ENCODE measurements at places on chromosomes 3 and 15.

DNA sequence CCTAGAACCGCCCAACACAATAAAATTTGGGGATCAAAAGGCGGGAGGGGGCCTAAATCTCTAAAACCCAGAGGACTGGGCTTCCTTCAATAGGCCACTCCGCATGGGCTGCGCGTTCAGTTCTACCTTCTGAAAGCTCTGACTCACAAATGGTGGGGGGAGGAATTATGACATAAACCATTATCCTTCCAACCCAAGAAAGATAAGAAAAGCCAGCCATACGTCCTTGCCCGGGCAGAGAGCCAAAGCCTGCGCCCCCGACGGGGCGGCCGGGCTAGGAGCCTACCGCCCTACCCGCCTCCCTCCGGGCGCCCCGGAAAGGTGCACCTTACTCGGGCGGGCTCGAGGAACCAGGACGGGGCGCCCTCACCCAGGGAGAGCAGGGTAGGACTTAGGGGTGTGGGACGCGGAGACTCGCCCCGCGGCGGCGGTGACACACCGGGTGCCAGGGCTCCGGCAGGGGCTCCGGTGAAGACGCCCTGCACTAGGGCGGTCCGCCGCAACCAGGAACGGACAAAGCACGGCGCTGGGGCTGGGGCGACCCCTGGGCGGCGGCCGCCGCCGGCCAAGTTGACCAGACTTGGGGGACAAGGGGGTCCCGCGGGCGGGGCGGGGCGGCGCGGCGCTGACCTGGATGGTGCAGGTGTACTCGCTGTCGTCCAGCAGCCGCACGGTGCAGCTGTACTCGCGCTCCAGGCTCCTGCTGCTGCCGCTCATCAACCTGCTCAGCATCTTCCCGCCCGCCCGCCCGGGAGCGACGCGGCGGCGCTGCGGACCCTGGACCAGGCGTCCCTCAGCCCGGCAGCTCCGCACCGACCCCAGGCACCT is 534 bp downstream of the FRMD5 start:
- peak; percentile 45 for DNase-seq

GRCh38 chr3:10568549-10568948 is 63.2 kb upstream of the ATP2B2 start:
- no peak for DNase-seq

GRCh38 chr15:66498501-66499386 is 1.2 kb upstream of the SNAPC5 start:
- no peak for DNase-seq

- DNase-seq = no peak
Measured at GRCh38 chr3:42753757-42754156, 19.3 kb downstream of the CCDC13 start.

GRCh38 chr15:70355275-70355795 is 257.6 kb upstream of the TLE3 start:
- DNase-seq = no peak

GRCh38 chr3:112061152-112061551 is 25.0 kb upstream of the C3orf52 start:
- DNase-seq = no peak

DNA sequence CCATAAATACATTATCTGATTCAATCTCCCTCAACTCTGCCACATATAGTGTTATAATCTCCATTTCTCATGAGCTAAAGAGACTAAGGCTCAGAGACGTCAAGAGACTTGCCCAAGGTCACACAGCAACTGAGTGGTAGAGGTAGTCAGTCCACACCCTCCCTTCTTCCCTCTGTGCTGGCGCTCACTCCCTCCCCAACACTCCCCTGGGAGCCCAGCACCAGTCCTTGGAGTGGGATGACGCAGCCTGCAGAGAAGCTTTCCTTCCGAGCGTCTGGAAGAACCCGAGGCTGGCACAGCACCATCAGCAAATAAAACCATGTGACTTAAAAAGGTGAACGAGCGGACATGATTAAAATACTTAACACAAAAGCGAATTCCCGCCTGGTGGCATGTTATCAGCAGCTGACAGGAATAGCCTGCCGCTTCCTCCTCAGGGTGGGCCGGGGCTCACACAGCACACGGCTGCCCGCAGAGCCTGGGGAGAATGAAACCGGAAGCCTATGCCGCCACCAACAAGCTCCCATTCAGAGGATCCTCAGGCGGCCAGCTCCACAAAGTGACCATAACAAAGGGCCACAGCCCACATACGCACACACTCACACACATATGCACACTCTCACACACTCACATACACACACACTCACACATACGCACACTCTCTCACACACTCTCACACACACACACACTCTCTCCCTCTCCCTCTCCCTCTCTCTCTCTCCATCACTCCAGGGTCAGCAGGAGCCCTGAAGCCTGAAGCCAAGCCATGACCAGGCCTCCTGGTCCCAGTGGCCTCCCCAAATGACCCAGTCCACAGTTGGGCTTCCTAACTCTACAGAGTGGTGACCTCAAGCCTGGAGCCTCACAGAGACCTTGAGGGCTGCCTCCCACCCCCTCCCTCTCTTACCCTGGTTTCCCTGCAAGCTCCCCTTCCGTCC is 120.5 kb downstream of the XXYLT1 start:
- no peak for DNase-seq

DNA sequence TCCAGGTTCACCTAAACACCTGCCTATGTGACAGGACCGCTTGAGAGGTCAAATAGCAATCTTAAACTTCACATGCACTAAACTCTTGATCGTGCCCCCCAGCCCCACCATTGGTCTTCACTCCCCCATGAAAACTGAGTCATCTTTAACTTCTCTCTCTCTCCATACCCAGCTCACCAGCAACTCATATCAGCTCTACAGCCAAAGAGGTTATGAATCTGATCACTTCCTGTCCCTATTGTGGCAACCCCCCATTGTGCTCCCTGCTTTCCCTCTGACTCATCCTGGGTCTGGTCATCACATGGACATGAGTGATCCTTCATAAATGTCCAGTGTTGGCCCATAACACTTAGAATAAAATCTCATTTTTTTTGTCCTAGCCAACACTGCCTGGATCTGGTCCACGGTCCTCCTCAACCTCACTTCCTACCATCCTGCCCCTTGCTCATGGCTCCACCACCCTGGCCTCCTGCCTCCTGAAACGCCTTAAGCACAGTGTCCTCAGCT is 103.4 kb upstream of the HACD2 start:
- DNase-seq = no peak

- no peak for DNase-seq
Measured at GRCh38 chr3:143727391-143727790, 120.9 kb downstream of the SLC9A9 start.

DNA sequence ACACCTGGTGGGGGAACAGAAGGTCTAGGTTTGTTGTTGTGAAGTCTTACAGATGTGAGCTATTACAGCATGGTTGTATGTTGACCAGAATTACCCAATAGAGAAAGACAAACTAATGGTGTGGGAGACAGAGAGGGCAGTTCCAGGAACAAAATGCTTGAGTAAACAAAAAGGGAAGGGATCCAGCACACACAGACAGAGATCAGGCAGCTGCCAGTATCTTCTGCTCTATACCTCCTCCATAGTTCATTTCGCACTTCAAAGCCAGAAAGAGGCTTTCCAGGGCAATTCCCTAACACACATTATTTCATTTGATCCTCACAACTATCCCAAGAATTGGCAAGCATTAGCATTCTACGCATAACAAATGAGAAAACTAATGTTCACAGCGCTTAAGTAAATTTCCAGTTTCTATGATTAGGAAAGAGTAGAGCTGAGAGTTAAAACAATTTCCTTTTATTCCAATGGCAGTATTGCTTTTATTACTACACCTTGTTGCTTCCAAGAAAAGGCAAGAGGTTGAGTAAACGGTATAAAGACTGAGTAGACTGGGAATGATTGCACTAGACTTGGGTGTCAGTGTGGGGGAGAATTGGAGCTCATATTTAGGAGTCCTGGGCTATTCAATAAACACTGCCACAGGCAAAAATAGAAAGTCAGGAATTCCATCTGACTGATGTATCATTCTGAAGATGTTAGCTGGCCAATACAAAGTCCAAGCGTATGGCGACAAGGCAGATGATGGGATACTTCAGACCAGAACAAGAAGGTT is 39.7 kb upstream of the ZNF280D start:
- no peak for DNase-seq

DNA sequence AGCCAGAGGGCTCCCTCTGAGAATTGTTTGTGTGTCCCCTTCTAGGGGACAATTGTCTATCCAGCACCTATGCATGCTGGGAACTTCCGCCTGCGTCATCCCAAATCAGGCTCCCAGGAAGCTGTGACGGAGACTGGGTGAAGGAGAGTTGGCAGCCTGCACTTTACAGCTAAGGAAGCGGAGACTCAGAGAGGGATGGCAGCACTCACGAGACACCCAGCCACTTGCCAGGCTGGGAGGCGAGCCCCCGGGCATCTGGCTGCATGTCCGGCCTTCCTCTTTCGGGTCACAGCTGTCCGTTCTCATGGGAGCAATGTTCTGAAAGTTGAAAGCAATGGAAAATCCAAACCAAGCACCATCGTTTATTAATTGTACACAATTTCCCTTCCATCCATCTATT is 45.5 kb upstream of the SLC6A11 start:
- no peak for DNase-seq

- DNase-seq = no peak
Measured at GRCh38 chr3:175349168-175349567, 490.0 kb downstream of the NAALADL2 start.

GRCh38 chr15:28868744-28869345 is 16.9 kb upstream of the APBA2 start:
- DNase-seq = no peak

- DNase-seq = no peak
Measured at GRCh38 chr15:99440029-99440428, 125.8 kb upstream of the MEF2A start.

GRCh38 chr3:143294188-143294587 is 174.6 kb downstream of the CHST2 start:
- DNase-seq = no peak

DNA sequence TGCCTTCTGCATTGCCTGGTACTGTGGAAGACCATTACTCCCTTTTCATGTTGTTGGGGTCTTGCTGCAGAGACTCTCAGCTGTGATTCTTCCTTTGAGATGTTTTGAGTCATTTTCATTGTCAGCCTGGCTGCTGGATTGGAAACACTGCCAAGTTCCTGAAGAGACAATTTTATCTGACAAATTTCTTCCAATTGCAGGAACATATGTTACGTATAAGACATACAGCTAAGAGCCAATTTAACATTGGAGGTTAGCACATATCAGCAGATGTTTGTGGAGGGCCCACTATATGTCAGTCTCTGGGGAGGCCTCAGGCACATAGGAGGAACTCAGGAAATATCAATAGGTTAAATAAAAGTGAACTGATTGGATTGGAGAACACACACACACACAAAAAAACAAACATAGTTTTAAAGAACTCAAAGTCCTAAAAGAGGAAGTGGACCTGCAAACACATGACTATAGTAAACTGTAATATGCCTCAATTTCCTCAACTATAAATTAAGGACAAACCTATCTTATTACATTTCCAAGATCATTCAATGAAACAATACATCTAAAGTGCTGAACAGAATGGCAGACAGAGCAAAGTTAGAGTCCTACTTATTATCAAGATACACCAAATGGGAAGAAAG is 172.3 kb downstream of the MYRIP start:
- DNase-seq = no peak

- no peak for DNase-seq
Measured at GRCh38 chr3:152102410-152102809, 166.3 kb upstream of the MBNL1 start.

DNA sequence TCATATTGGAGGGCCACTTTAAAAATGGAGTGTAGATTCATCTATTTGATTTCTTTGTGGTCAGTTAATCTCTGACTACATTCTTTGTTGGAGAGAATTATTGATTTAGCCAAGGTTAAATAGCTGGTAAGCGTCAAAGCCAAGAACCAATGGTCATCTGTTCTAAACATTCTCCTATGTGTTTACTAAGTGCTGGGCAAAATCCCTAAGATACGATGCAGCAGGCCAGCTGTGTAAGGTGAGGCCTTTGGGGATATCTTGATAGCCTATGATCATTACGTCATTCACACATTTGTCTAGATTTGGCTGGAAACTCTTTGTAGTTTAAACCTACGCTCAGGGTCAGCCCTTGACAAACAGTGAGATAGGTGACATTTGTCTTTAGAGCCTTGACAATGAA is 236.2 kb downstream of the NR1D2 start:
- DNase-seq = no peak

All from stimulated activated CD4-positive, alpha-beta T cell treated with anti-CD3 and anti-CD28 coated beads, Interleukin-4, amount 100 ng/mL, for 1 hour (primary cell).